ENCODE measurements at places on chromosomes 11 and 22. TPM values are rescaled to one million over a fixed set of nuclear protein-coding genes. Genes with fewer than 3 reads are reported as not detected.

DNA sequence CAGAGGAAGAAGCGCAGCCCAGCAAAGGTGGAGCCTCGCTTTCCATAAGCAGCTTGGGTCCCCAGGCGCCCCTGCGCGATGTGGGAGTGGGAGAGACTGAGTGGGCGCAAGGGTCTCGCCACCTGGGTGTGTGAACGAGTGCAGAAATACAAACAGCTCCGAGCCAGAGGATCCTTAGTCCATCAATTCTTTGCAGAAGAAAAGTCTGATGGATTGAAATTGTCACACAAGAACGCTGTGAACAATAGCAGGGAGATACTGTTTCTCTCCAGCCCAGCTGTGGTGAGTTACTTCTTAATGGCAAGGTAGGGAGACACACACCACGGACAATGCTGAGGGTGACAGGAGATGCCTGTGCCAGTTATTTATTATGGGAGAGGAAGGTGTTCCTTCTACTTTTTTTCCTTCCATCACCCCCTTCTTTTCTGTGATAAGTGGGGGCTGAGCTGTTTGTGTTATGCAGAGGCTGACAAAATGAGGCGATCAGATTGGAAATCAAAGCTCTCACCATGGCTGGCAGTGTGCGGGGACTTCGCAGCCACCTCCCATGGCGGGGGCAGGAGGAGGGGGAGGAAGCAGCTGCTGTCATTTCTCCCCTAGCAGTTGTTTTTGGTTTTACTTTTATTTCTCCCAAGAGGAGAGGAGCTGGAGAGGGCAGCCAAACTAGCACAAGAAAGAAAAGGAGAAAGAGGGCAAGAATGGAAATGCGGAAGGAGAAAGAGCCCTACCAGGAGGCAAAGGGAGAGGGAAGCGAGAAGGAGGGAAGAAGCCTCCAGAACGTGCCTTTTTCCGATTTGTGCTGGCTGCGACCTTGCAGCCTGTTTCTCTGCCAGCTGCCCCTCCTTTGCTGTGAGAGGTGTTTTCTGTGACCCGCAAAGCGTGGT lies 755.8 kb downstream of the NTM start:
- DNase-seq, result no peak

GRCh38 chr11:11213117-11213516 lies 139.9 kb downstream of the CSNK2A3 start:
- DNase-seq, result no peak

The CNTF gene
- 0.88 TPM for polyA plus RNA-seq

DNA sequence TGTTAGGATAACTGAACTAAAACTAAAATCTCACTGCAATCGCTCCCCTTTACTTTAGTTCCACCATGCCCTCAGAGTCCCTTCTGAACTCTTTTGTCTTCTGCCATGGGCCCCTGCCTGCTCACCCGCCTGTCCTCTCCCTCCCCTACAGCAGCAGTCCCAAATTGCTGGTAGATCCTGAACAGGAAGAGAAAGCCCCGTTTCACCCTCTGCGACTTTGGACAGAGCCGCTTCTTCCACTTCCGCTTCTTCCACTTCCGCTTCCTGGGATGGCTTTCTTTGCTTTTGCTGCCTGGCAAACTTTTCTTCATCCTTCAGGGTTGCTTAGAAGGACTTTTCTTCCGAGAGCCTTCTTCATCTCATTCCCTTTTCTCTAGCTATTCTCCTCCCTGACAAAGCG lies 35.7 kb upstream of the TLCD5 start:
- no peak for DNase-seq

The ATM gene
- polyA plus RNA-seq, result 56.3 TPM

DNA sequence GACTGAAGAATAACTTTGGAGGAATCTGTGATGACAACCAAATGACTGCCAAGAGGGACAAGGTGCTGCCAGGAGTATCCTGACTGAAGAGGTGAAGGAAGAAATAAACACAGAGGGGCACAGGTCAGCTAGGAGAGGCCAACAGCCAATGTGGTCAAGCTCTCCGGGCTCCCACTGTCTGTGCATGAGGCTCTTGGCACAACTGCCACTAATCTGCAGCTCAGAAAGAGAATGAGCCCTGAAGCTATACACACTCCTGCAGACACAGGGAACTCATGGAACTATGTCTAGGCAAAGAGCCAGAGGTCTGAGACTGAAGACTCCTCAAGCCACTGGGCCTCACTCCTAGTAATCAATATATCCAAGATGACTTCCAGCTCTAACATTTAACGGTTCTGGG lies 7.0 kb downstream of the THRSP start:
- no peak for DNase-seq

- no peak for DNase-seq
Measured at GRCh38 chr22:39089928-39090327, 7.1 kb upstream of the APOBEC3H start.

- no peak for DNase-seq
Measured at GRCh38 chr22:27113211-27113635, 455.8 kb downstream of the MIAT start.

The APOL5 gene
- 0.07 TPM for polyA plus RNA-seq

DNA sequence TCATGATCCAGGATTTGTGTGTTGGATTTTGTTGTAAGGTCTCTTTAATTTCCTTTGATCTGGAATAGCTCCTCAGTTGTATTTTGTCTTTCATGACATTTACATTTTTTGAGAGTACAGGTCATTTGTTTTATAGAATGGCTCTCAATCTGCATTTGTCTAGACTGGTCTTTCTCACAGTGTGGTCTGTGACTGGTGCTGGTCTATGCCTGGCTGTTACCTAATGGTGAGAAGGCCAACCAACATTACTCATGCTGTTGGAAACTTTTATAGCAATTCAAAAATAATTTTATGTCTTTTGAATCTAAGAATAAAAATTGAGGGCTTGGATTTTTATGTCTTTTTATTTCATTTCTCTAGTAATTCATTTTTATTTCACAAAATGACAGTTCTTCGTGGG lies 3.9 kb upstream of the NCR3LG1 start:
- DNase-seq, result no peak

DNA sequence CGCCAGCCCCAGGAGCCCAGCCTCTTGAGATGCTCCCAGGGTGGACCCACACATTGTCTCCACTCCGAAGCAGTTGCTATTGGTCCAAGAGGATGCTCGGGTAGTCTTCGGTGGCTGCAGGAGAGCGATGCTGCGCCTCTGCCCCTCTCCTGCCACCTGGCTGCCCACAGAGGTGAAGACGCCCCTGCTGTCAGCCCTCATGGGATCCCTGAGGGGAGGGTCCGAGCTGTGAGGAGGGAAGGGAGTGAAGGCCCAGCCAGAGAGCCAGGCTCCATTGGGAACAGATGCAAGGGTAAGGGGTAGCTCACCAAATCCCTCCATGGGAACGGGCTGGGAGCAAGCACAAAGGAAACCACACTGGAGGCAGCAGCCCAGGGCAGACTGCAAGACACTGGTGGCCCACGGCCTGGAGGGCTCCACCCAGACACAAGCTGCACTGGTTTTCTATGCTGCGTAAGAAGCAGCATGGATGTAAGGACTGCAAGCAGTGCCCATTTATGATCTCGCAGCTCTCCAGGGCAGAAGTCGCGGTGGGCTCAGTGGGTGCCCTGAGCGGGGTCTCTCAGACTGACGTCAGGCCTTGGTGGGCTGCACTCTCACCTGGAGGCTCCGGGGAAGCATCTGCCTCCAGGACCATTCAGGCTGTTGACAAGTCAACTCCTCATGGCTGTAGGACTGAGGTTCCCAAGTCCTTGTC lies 15.7 kb downstream of the TSPAN32 start:
- DNase-seq, result no peak

DNA sequence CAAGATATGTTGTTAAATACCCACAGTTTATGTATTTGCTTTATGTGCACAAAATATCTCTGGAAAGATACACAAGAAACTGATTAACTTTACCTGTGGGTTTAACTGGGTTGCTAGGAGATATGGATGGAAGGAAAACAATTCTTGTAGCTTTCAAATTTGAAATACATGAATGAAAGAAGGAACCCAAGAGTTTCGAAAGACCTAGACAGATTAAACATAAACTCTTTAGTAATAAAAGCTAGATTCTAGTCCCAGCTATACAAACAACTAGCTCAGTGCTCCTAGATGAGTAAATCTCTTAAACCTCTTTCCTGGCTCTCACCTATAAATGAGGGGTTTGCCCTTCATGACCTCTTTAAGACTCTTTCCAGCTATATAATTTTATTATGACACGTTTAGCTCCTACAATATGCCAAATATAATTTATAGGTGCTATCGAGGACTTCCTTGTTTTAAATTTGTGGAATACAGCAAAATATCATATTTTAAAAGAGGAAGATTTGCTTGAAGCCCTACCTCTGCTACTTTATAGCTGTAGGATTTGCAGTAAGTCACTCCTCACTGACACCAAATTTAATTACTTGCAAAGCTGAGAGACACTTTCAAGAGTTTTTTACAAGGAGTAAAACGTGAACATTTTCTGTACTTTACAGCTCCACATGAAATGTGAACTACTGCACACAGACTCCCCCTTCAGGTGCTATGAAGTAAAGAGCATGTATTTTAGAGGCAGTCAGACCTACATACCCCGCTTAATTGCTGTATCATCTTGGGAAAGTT lies 50.7 kb downstream of the RRAS2 start:
- DNase-seq, result peak; percentile 31

DNA sequence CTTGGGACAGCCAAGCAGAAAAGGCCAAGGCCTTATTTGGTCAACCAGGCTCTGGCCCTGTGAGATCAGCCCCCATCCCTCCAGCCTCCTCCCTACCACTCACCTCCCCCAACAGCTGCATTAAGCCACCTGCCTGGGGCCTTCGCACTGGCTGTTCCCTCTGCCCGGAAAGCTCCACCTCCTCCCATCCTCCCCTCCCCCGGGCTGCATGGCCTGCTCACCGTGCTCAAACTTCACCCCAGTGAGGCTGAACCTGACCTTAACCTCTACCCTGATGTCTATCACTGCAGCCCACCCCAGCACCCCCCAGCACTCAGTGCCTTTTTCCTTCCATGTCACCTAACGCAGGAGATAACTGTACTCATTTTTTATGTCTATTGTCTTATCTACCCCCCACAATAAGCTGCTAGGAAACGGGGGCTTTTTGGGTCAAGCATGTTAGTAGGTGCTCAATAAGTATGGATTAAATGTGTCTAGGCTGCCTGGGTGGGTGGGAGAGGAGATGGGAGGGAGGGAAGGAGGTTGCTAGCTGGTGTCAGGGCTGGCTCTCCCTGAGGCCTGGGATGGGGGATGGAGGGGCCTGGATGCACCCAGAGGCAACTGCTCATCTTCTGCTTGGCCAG lies 912 bp downstream of the PTPRCAP start:
- DNase-seq, result no peak

DNA sequence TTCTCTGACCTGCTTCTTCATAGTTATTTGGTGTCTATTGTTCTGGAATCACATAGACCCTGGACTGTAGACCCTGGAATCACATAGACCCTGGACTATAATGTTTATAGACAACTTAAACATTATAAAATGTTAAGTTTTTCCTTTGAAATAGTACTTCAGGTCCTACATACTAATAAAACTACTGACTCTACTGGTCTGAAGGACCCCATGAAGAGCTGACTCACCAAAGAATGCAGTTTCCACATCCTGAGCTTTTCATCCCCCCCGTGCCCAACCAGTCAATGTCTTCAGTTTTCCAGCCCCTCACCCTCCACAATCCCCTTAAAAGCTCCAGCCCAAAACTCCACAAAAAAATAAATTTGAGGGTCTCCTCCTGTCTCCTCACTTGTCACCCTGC lies 6.6 kb upstream of the PLEKHA7 start:
- no peak for DNase-seq

DNA sequence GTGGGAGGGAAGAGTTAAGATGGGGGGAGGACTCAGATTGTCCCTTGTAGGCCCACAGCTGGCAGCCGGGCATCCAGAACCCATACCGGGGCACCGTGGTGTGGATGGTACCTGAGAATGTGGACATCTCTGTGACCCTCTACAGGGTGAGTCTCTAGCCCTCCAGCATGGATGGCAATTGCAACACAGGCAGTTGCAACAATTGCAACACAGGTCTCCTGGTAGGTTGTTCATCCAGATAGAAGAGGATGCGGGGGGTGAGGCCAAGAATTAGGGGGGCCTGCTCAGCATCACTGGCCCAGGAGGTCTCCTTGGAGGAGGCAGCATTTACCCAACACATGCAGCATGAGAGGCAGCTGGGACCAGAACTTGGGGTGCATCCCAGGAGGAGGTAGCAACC lies 3.4 kb downstream of the EHBP1L1 start:
- no peak for DNase-seq
